Mammary microvascular endothelial cell (primary cell): ENCODE measurements at places on chromosomes 1 and 21. TPM values are rescaled to one million over a fixed set of nuclear protein-coding genes. Genes with fewer than 3 reads are reported as not detected.

CRNN gene
- total RNA-seq: not detected in 2 replicates

F13B gene
- not detected in 2 replicates for total RNA-seq

ACP6 gene
- 5.2 and 8.3 TPM in 2 replicates for total RNA-seq

LRRC42 gene
- 25.9 and 29.2 TPM in 2 replicates for total RNA-seq

OLFML2B gene
- total RNA-seq: 0.20 and 0.59 TPM in 2 replicates

LRRC38 gene
- 0.40 and 0.54 TPM in 2 replicates for total RNA-seq

ABCG1 gene
- 13.3 and 17.9 TPM in 2 replicates for total RNA-seq

GPR3 gene
- 2.0 and 2.1 TPM in 2 replicates for total RNA-seq

FRRS1 gene
- total RNA-seq: 1.8 and 5.2 TPM in 2 replicates

SVBP gene
- total RNA-seq: 17.8 and 24.2 TPM in 2 replicates

HHAT gene
- total RNA-seq: 1.7 and 1.8 TPM in 2 replicates

LIN28A gene
- not detected in 2 replicates for total RNA-seq

IL10 gene
- not detected in 2 replicates for total RNA-seq
